ENCODE measurements at places on chromosomes 1 and 21. TPM values are rescaled to one million over a fixed set of nuclear protein-coding genes. Genes with fewer than 3 reads are reported as not detected.

DNA sequence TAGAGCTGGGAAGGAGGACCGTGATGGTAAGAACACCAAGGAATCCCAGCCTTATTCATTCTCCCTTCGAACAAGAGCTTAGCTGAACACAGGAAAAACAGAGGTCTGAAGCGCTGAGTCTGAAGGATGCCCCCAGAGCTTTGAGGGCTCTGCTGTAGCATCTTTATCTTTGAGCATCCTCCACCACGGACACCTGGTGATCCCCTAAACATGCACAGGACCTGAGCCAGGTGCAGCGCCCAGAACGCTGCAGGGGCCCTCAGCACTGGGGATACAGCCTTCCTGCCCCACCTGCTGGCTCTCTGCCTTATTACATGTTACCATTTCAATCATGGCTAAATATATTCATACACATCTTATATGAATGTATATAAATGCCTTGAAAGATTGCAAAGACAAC lies 7.7 kb upstream of the GPATCH4 start:
- no peak overlapping the region for H3K4me3 ChIP-seq
- H3K36me3 ChIP-seq, result no peaks in the 10 kb centered on the region
- no peak overlapping the region for H3K27ac ChIP-seq

DNA sequence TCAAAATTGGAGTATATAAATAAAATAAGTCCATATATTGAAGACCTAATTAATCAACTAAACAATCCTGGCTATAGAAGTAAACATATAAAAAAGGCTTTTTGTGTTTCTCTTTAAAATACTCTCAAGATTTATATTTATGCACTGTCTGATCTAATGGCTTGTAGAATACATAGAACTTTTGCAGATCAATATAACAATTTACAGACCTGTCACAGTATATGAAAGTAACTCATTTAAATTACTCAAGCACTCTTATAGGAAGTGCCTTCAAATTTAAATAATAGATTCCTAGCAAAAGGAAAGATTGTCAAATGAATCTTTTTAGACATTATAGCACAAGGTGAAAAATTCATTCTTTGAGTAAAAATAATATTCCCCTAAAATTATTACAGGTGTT lies 615.8 kb upstream of the RGS18 start:
- no peak overlapping the region for H3K4me3 ChIP-seq
- no peak overlapping the region for H3K27ac ChIP-seq
- DNase-seq, result no peak
- H3K36me3 ChIP-seq, result no peaks in the 10 kb centered on the region

DNA sequence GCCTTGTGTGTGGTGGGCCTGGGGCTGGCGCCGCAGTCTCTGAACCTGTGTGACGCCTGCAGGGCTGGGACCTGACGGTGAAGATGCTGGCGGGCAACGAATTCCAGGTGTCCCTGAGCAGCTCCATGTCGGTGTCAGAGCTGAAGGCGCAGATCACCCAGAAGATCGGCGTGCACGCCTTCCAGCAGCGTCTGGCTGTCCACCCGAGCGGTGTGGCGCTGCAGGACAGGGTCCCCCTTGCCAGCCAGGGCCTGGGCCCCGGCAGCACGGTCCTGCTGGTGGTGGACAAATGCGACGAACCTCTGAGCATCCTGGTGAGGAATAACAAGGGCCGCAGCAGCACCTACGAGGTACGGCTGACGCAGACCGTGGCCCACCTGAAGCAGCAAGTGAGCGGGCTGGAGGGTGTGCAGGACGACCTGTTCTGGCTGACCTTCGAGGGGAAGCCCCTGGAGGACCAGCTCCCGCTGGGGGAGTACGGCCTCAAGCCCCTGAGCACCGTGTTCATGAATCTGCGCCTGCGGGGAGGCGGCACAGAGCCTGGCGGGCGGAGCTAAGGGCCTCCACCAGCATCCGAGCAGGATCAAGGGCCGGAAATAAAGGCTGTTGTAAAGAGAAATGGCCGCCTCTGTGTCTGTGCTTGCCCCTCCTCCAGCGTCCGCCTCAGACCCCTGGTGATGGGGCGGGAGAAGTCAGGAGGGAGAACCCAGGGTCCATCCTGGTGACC lies 788 bp downstream of the ISG15 start:
- DNase-seq, result peak; percentile 10
- H3K27ac ChIP-seq, result peak overlapping the region; percentile 92

GRCh38 chr1:219461981-219462400 lies 150.9 kb downstream of the ZC3H11B start:
- no peak overlapping the region for H3K27ac ChIP-seq
- H3K27me3 ChIP-seq, result no peaks in the 10 kb centered on the region
- no peaks in the 10 kb centered on the region for H3K4me1 ChIP-seq
- H3K36me3 ChIP-seq, result no peaks in the 10 kb centered on the region

The PLEKHN1 gene
- 1.1 TPM for total RNA-seq

DNA sequence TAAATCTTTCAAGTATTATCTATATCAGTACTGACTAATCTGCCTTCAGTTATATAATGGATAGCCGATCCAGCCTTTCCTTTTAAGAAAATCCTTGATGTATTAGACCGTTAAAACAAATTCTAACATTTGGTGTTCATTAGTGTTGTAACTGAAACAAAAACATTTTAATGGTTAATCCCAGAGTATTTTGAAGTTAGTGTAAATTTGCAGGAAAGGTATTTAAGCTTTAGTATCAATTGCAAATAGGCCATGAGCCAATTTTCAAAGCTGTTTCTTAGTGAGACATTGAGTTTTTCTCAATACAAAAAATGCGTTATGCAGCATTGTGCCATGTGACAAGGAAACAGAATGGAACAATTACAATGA lies 29.6 kb downstream of the DISP1 start:
- no peak for DNase-seq
- H3K36me3 ChIP-seq, result peaks cover 3% of the 10 kb centered on the region
- H3K27ac ChIP-seq, result peak overlapping the region; percentile 39
- H3K4me1 ChIP-seq, result peaks cover 18% of the 10 kb centered on the region

The ERICH3 gene
- 1.1 TPM for total RNA-seq

The FCAMR gene
- not detected for total RNA-seq

DNA sequence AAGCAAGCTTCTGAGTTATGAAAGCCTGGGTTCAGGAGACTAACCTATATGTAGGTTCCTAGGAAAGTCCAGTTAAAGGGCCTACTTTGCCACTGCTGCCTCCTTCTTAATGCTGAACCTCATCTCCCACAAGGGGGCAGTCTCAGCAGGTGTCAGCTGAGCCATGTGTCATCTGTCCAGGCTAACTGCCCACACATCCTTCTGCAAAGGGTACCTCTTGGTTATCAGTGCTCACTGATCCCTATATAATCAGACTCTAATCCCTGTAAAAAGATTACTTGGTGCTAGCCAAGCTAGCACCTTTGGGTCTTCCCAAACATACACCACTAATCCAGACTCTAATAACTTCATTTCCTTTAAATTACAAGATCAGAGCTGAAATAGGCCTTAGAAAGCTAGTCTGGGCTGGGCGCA lies 9.0 kb downstream of the PRDX1 start:
- no peak overlapping the region for H3K4me3 ChIP-seq
- peak overlapping the region; percentile 92 for H3K27ac ChIP-seq
- peak; percentile 45 for DNase-seq
- peaks cover 29% of the 10 kb centered on the region for H3K4me1 ChIP-seq
- H3K36me3 ChIP-seq, result peaks cover 41% of the 10 kb centered on the region

DNA sequence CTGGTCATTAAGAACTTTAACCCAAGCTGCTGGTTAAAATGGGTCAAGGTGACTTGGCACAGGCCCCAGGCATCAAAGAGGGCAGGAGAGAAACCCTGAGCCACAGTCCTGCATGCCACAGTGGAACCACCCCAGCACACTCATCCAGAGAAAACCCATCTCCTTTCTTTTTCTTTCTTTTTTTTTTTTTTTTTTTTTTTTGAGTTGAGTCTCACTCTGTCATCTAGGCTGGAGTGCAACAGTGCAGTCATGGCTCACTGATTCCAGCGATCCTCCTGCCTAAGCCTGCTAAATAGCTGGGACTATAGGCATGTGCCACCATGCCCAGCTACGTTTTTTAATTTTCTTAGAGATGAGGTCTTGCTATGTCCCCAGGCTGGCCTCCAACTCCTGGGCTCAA lies 109.2 kb upstream of the RAB4A start:
- no peak for DNase-seq
- H3K4me1 ChIP-seq, result peaks cover 23% of the 10 kb centered on the region
- no peak overlapping the region for H3K4me3 ChIP-seq
- H3K27ac ChIP-seq, result no peak overlapping the region
- H3K27me3 ChIP-seq, result peaks cover 13% of the 10 kb centered on the region
- H3K36me3 ChIP-seq, result no peaks in the 10 kb centered on the region

The TCHH gene
- total RNA-seq, result not detected

- H3K27me3 ChIP-seq, result no peaks in the 10 kb centered on the region
- H3K27ac ChIP-seq, result peak overlapping the region; percentile 12
Measured at GRCh38 chr1:86616871-86617270, 70.0 kb downstream of the CLCA4 start.

DNA sequence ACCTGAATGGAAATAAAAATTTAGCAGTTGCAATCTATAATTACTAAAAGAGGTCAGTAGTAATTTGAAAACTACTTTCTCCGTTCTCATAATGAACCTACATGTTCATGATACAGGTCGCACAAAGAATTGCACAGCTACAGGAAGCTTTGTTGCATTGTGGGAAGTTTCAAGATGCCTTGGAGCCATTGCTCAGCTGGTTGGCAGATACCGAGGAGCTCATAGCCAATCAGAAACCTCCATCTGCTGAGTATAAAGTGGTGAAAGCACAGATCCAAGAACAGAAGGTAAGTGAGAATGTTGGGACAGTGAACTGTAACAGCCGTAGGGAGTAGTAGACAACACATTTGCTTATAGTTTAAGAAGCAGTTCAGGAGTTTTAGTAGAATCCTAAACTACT lies 68.8 kb upstream of the BMP8A start:
- peaks cover 12% of the 10 kb centered on the region for H3K4me1 ChIP-seq
- DNase-seq, result no peak
- H3K27me3 ChIP-seq, result no peaks in the 10 kb centered on the region
- H3K4me3 ChIP-seq, result no peak overlapping the region

The BOLA1 gene
- total RNA-seq, result 10.9 TPM

The XCL2 gene
- not detected for total RNA-seq

GRCh38 chr1:234611847-234612351 lies 1.9 kb upstream of the IRF2BP2 start:
- no peak for DNase-seq
- peaks cover 15% of the 10 kb centered on the region for H3K36me3 ChIP-seq
- peaks cover 47% of the 10 kb centered on the region for H3K4me1 ChIP-seq

DNA sequence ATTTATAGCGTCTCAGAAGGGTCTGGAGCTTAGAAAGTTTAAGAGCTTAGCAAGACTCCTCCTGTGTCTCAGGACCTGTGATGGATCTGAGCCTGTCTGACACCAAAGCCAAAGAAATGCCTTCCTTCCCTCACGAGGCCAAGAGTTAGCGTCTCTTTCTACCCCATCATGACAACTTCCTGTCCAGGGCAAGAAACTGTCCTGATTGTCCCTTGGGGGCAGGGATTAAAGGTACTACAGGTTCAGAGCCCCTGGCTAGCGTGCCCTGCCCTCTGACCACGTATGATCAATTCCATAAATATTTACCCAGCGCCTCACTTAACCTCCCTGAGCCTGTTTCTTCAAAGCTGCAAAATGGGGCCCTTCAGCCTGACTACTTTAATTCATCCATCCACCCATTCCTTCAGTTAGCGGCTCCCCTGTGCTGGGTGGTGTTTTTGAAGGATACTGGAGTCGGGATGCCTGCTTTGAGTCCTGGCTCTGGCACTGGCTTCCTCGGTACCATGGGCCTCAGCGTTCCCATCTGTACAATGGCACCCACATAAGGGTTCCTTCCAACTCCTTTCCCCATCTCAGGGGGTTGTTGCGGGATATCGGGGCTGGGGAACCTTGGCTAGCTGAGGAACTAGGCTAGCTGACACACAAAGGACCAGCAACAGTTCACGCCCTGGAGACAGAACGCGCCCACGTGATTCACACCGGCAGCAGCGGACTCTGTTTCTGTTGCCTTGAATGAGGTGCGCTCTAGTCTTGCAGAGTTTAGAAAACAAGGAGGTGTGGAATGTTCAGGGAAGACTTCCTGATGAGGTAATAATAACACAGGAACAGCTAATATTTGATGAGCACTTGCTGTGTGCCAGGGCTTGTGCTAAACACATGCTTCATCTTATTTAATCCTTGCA lies 23.0 kb upstream of the EPHA2 start:
- no peaks in the 10 kb centered on the region for H3K36me3 ChIP-seq
- peaks cover 31% of the 10 kb centered on the region for H3K4me1 ChIP-seq
- peak overlapping the region; percentile 96 for H3K27ac ChIP-seq
- DNase-seq, result no peak
- no peaks in the 10 kb centered on the region for H3K27me3 ChIP-seq
- no peak overlapping the region for H3K4me3 ChIP-seq

GRCh38 chr1:1091344-1092148 lies 17.4 kb upstream of the RNF223 start:
- H3K4me1 ChIP-seq, result no peaks in the 10 kb centered on the region
- no peak overlapping the region for H3K4me3 ChIP-seq
- H3K36me3 ChIP-seq, result peaks cover 4% of the 10 kb centered on the region
- no peak for DNase-seq

The ZNF684 gene
- total RNA-seq, result 5.2 TPM

GRCh38 chr21:20997636-20998455 lies at the start of gene NCAM2:
Gene NCAM2, plus strand, starts transcription at chr21:20998409.
- H3K27me3 ChIP-seq, result peaks cover 79% of the 10 kb centered on the region
- peaks cover 1% of the 10 kb centered on the region for H3K4me1 ChIP-seq
- H3K27ac ChIP-seq, result peak within 1 kb of the TSS; percentile 76

- H3K36me3 ChIP-seq, result no peaks in the 10 kb centered on the region
- peaks cover 17% of the 10 kb centered on the region for H3K4me1 ChIP-seq
- no peak overlapping the region for H3K4me3 ChIP-seq
- no peaks in the 10 kb centered on the region for H3K27me3 ChIP-seq
- DNase-seq, result no peak
Measured at GRCh38 chr1:111629190-111629954, 9.8 kb downstream of the RAP1A start.

DNA sequence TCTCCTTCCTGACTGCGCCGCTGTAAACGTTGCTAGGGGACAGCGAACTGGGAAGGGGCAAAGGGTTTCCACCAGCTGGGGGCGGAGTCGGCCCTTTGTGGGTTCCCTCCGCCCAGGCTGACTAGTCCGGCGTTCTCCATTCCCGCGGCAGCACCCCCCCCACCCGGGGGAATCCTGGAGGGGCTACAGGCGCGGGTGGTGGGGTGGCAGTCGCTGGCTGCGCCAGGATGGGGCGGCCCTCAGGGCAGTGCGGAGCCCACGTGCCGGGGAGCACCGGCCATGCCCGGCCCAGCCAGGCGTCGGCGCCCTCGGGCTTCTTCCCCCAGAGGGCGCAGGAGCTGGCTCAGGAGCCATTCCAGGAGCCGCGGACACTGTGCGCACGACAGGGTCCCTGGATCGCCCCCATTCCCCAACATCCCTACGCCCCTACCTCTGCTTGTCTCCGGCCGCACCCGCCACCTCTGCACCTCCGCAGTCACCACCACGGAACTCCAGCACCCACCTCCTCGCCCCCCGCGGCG lies 476 bp downstream of the BATF3 start:
- H3K4me1 ChIP-seq, result peaks cover 12% of the 10 kb centered on the region
- H3K27ac ChIP-seq, result no peak overlapping the region
- H3K4me3 ChIP-seq, result peak overlapping the region; percentile 50

The RSPO1 gene
- total RNA-seq, result not detected

The LRRC39 gene
- total RNA-seq, result 1.1 TPM
